ENCODE measurements at places on chromosomes 5 and 9.
A peak's percentile ranks its signal among the peaks of the same experiment; 100 is the strongest.

- no peak for DNase-seq
These were observed 301.7 kb upstream of the SEMA6A start for GRCh38 chr5:116876240-116876840.

DNA sequence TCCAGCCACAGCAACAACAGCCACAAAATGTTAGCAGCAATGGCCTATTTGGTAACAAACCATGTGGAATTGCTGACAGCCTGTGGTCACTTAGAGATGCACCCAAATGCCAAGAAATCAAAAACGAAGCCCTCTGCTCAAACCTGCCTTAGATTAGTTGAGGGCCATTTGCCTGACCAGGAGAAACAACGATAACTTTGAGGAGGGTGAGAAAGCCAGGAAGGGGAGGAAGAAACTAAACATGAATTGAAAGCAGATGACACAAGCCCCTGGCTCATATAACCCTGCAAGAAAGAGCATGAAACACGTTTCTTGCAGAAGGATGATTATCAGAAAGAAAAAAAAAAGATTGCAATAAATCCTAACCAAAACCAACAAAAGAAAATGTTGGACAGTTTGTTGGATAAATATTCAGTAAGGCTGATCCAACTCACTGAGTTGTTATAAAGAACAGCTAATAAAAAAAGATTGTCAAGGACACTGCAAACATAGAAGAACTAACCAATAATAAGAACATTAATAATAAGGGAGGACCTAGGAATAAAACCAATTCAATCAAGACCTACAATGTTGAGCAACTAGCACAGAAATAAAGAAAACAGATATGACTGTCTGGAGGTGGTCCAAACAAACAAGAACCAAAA, 140.5 kb upstream of the SLC30A5 start:
- DNase-seq: no peak

GRCh38 chr5:999032-999501, 9.5 kb upstream of the NKD2 start:
- DNase-seq: no peak

- no peak for DNase-seq
These were observed 154.0 kb downstream of the SLC12A2 start for GRCh38 chr5:128237546-128237945.

GRCh38 chr9:1034271-1034670, 15.9 kb upstream of the DMRT2 start:
- DNase-seq: no peak

DNA sequence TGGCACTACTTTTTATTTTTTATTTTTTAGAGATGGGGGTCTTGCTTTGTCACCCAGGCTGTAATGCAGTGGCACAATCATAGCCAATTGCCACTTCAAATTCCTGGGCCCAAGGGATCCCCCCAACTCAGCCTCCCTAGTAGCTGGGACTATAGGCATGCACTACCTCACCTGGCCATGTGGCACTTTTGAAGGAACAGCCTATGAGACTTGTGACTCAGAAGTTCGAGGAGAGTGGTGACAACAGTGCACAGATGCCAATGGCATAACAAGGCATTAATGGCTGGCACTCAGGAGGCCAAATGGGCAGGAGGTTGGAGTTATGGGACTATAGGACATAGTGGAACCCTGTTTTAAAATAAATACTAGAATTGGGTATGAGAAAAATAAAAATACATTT, 33.7 kb downstream of the ANKRD31 start:
- DNase-seq: no peak

DNA sequence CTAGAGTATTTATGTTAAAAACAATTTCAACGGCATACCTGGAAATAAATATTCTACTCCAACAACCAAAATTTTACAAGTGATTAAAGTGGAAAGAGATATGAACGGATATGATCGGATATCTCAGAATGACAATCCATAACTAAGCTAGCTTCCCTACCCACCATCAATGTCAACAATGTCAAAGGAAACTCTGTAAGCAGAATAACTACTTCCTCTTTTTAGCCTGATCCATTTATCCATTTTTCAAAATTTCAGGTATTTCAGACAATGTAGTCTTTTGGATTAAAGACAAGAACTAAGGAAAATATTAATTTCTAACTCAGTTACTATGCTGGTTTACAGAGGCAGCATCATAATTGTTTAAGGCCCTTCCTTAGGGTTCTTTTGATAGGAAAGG, 188.7 kb downstream of the DENND1A start:
- no peak for DNase-seq

GRCh38 chr9:23412458-23412857, 413.6 kb downstream of the ELAVL2 start:
- no peak for DNase-seq

DNA sequence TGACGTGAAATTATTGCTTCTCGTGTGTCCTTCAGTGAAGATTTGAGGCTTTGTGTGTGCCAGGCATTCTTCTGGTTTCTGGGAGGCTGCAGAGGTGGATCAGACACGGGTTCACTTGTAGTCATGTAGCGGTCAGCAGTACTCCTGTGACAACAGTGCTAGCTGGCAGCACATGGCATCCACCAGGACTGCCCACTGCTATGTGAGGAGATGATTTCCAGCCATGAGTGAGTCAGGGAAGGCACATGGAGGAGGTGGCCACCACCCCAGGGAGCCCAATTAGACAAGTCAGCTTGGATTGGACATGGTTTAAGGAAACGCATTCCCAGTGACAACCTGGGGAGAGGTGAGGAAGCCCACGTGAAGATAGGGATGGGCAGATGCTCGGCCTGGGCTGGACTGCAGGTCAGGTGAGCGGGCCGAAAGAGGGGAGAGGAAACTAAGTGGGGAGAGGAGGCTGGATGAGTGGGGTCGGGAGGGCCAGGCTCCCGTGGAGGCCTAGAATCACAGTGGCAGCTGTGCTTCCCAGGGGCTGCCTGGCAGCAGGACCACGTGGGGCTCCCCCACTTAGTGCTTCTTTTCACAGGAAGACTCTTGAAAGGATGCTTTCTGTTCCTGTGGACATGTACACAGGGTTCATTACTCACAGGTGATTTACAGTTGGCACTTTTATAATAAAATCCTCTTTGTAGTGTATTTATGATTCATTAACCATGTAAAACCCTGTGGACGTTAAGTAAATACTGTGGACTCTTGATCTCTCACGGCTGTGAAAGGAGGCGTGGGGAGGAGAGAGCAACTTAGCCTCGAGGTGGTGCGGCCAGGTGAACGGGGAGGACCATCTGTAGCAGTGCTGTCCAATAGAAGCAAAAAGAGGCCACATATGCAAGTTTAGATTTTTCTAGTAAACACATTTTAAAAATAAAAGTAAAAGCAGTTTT, 80.0 kb upstream of the OTULINL start:
- no peak for DNase-seq

GRCh38 chr5:115542651-115543364, 1.8 kb downstream of the FEM1C start:
- DNase-seq: no peak

DNA sequence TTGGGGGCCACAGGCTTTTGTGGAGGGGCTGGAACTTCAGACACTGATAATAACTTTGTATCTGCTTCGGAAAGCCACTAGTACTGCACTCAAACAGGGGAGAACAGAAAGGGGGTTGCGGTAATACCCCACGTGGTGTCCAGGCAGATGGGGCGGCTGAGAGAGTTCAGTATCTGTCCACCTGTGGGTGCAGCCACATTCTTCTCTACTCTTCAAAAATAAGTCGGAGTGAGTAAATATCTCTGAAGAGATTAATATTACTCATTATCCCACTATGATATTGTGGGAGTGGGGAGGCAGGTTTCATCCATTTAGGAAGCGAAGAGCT, 102.1 kb upstream of the SSBP2 start:
- DNase-seq: no peak

- peak; percentile 57 for DNase-seq
These were observed 574.8 kb downstream of the PSAT1 start for GRCh38 chr9:78871452-78872331.

DNA sequence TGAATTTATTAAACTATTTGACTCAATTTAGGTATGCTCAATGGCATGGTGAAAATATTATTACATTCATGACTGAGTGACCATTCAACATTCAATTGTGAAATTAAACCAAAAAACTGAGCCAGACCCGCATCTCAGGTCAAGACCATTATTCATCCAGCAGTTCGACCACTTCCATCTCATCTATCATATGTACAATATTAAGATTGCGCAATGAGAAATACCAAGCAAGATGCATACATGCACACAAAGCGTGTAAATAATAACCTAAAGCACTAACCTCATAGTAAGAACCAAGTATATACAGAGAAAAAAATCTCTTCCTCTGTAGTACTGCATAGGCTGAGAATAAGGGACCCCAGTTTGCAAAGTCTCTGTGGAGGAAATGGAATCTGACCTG, 310.2 kb downstream of the ADGRV1 start:
- DNase-seq: no peak

GRCh38 chr9:132885720-132886333, 7.1 kb downstream of the SPACA9 start:
- DNase-seq: no peak

DNA sequence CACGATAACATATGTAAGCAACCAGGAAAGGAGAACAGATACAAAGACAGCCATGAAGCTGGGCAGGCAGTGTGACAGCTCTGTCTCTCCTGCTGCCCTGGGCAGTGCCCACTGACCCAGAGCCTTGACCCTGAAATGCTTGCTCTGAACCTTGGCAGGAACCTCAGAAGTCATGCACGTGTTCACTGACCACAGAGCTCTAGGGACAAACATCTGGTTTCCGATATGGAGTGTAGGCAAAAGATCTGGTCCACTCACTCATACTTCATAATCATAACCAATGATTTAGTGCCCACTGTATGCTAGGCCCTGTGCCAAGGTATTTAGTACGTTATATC, 102.6 kb downstream of the FSTL4 start:
- DNase-seq: no peak

DNA sequence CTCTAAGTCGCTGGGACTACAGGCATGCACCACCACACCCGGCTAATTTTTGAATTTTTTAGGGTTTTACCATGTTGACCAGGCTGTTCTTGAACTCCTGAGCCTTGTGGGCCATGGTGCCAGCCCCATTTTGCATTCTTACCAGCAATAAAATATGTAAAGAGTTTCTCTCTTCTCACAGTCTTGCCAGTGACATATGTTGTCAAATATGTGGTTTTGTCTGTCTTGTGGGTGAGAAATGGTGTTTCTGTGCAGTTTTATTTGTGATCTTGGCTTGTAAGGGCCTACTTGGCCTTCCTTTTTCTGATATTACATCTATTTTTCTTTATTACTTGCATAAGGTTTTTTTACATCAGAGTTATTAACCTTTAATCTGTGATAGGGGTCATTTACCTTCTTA, 47.1 kb downstream of the SPIN1 start:
- no peak for DNase-seq

DNA sequence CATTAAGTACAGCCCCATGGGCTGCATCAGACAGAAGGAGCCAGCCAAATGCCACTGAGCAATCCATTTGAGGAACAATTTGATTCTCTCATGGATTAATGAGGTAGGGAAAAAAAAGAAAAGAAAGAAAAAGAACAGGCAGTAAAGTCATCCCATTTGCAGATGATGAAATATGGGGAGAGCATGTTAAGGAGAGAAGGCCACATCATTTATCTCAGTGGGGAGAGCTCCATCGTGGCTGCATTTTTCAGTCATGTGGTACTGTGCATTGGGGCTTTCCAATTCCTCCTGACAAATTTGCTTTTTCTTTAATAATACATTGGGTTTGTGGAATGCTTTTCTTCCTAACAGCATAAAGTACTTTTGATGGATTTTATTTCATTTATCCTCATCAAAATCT, 375.2 kb upstream of the TLE4 start:
- no peak for DNase-seq

GRCh38 chr9:123445116-123445515, 89.1 kb downstream of the CRB2 start:
- no peak for DNase-seq

- DNase-seq: no peak
These were observed 167.3 kb downstream of the KDM4C start for GRCh38 chr9:6924988-6925563.

DNA sequence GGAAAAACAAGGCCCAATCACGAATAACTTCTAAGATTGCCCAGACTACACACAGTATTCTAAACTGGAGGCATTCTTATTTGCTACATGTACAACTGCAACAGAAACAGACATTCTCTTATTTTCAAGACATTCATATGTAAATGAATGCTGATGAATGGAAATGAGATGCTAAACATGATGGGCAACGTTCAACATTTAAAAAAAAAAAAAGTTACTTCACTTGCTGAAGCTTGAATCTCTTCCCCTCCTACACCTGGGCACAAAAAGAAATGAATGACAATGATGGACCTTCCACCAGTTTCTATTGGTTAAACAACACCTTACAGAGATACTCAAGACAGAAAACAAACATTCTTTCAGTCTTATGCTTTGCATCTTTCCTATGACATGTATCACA, 160.5 kb downstream of the BNC2 start:
- DNase-seq: no peak

DNA sequence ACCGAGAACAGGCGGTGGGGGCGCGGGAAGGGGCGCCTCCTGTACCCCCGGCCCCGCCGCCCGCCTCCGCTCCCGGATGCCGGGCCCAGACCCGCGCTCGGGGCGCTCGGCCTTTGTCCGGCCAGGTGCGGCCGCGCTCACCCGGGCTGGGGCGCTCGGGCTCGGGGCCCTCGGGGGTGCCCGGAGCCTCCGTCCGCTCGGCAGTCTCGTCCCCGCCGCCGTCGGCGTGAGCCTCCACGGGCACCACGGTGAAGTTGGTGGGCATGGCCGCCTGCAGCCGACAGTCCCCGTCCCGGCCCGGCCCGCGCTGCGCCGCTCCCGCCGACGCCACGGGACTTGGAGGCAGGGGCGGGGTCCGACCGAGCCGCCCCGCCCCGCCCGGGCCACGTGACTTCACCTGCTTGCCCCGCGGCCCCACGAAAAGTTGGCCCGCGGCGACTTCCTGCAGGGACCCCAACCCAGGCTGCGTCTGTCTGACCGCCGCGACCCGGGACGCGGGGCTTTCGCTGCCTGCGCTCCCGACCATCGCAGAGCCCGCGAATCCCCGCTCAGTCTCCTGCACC, at the start of gene SLC12A7:
Gene SLC12A7, minus strand, starts transcription at position 337 of the 563 bp plus-strand sequence. Its CDS starts 72 bp downstream, at position 265.
- no peak for DNase-seq

DNA sequence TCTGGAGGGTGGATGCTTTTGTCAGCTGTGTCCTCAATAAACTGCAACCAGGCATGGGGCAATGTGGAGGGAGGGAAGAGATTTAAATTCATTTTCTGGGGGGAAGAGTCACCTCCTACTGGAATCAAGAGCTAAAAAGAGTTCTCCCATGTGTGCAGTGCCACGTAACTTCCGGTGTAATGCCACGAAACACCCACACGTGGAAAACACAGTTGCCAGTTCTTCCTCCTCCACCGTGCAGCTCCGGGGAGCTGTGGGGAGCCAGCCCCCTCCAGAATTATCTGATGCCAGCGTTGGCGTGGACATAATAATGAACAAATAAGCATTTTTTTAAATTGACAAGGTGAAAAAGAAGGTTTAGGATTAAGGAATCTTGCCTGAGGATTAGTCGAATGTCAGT, 32.1 kb upstream of the MED10 start:
- DNase-seq: no peak

- no peak for DNase-seq
These were observed 27.8 kb upstream of the TNFSF8 start for GRCh38 chr9:114958021-114958843.
